Activated CD4-positive, alpha-beta T cell treated with anti-CD3 and anti-CD28 coated beads for 48 hours (primary cell): ENCODE measurements at places on chromosomes 2 and 18.

- DNase-seq, result no peak
Measured at GRCh38 chr2:126494593-126494992, 161.4 kb upstream of the GYPC start.

GRCh38 chr2:150129921-150130575 lies 357.4 kb downstream of the RND3 start:
- no peak for DNase-seq

- DNase-seq, result peak; percentile 60
Measured at GRCh38 chr2:241009601-241010530, 11.4 kb downstream of the SNED1 start.

DNA sequence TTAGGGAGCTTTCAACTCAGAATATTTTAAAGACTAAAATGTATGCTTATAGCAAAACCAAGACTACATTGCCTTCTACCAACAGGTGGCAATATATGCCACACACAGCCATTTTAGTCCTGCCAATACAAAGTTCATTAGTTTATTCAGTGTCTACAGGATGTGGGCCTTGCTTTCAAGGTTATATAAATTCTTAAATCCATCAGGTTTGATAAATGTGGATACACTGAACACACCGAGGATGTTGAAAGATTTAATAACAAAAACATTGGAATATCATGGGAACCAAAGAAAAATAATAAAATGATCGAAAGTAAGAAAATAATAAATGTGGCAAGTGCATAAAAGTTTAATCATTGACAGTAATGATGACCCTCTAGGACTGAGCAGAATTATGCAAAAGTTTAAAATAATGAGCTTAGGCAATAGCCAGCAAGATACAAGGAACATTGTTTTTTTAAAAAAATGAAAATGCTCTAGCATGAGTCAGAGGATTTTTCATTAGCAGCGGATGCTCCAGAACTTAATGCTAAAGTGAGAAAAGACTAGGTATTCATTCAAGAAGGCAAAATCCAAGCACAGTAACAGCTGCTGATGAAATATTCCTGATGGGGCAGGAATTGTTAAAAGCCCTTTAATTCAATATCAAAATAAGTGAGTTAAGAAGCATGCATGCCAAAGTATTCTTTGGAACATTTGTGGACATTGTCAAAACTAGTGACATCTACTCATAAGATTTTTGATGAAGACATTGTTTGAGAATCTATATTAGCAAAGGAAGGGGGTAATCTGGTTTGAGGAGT lies 14.2 kb downstream of the SCN9A start:
- no peak for DNase-seq

DNA sequence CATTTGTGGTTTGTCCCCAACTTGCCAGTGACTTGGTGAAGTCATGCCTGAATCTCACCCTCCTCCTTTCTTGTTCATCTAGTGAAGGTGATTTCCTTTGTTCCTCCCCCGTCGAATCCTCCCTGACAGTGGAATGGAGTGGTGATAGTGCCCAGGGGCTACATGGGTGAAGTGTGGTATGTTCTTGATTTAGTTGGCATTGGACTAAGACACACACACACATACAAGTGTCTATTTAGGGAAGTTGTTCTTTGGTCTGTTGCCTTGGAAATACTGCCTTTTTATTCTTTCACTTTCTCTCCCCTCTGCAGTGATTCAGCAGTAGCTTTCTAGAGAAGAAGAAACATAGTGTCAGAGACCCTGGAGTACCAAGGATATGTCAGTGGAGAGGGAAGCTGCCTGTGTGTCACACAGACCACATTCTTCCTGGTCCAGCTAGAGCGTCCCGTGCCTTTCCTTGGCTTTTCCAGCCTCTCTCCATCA lies 10.9 kb downstream of the INPP4A start:
- DNase-seq, result no peak

DNA sequence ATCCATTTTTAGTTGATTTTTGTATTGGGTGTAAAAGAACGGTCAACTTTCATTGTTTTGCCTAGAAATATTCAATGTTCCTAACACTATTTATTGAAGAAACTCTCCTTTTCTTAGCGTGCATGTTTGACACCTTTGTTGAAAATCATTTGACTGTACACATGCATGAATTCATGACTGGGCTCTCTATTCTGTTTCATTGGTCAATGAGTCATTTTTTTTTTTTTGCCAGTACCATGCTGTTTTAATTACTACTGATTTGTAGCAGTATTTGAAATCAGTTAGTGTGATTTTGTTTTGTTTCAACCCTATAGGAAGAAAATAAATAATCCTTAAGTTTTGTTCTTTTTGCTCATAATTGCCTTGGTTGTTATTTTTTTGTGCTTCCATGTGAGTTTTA lies 828.7 kb downstream of the SUCLG1 start:
- no peak for DNase-seq

DNA sequence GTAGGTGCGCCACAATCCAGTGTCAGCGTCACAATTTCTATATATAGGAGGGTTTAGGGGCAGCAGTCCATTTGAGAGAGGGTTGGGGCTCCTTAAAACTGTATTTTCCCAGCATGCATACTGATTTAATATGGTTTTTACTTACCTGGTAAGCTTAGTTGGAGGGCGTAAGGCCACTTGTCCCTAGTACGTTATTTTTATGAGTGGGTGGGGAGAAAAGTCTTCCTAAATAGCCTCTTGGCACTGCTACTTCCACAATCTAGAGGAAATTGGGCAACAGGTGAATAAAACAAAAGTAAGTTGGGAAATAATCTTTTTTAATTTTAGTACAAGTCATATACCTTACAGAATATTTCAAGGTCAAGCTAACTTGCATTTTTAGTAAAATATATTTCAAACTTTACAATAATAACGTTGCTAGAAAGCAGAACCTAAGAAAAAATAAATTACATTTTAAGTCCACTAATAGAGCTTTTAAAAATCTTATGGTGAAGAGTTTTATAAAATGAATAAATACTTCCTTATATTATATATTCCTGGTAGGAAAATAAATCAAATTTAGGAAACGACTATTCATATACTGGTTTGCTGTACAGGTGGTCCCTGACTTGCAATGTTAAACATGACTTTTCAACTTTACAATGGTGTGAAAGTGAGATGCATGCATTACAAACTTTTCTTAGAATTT lies 20.9 kb downstream of the DHRS9 start:
- no peak for DNase-seq

- DNase-seq, result no peak
Measured at GRCh38 chr18:647304-647703, 10.1 kb upstream of the TYMS start.

DNA sequence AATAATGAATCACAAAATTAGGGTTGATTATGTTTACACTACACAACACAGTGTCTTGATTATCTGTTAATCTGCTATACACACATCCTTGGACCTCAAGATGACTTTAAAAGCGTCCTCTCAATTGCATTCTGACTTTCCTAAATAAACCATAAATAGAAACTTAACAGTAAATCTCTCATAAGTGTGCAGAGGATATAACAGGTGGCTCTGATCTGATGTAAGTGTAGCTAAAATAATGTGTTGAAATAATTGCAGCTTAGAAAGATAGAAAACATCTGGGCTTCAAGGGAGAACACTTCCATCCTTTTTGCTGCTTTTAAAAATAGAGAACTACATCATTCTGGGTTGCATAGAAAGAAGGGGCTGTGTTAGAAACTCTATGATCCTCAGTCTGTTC lies 78.4 kb upstream of the EFEMP1 start:
- DNase-seq, result no peak

- peak; percentile 41 for DNase-seq
Measured at GRCh38 chr18:48800876-48801727, 149.7 kb downstream of the SMAD7 start.

- no peak for DNase-seq
Measured at GRCh38 chr2:58289029-58289428, 47.9 kb upstream of the FANCL start.

DNA sequence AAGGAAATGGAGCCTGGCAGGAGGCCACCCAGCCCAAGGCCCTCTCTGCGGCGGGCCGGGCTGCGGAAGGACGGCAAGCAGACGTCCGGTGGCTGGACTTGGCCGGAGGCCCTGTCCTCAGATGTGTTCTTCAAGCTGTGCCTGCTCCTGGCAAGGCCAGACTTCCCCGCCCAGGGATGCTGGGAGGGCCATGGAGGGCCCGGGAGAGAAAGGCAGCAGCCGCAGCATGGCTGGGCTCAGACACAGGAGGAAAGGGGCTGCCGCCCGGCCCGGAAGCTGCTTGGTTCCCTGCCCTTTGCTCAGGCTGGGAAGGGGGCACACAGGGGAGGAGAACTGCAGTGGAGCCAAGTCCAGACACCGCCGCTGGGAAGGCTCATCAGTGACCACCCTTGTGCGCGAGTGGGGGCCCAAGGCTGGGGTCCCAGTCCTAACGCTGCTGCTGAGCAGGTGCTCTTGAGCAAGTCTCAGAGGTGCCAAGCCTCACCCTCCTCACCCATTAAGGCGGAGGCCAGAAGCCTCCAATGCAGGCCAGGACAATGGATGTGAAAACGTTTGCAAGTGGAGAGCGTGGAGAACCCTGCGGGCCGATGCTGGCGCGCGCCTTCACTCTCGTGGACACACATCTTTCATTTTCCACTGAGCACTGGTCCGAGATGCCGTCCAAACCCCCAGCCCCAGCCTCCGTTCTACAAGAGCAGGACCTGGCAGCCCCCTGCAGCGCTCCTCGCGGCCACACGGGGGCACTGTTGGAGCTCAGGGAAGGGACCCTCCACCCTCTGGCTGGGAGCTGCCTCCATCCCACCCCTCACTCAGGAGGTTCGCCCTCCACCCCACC lies 7.9 kb downstream of the CROCC2 start:
- peak; percentile 80 for DNase-seq

DNA sequence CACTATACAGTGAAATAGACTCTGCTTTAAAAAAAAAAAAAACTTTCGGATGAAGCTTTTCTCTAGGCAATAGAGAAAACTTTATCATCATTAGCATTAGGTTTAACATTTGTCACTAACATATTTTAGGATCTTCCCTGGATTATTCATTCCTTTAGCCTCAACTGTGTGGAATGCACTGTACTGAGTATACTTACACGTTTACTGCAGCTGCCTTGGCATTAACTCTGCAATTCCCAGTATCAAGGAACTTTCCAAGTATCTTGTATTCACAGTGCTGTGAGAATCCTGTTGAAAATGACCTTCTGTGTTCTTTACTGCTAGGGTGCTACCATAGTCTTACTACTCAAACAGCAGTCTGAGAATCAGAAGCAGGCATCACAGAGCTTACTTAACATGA lies 328.2 kb upstream of the COL3A1 start:
- DNase-seq, result no peak

- DNase-seq, result no peak
Measured at GRCh38 chr2:128403814-128404708, 85.4 kb upstream of the HS6ST1 start.
